Brain (organoid and tissue), 16 donors: ENCODE measurements at places on chromosomes 11 and 22.
A peak's percentile ranks its signal among the peaks of the same experiment; 100 is the strongest.

DNA sequence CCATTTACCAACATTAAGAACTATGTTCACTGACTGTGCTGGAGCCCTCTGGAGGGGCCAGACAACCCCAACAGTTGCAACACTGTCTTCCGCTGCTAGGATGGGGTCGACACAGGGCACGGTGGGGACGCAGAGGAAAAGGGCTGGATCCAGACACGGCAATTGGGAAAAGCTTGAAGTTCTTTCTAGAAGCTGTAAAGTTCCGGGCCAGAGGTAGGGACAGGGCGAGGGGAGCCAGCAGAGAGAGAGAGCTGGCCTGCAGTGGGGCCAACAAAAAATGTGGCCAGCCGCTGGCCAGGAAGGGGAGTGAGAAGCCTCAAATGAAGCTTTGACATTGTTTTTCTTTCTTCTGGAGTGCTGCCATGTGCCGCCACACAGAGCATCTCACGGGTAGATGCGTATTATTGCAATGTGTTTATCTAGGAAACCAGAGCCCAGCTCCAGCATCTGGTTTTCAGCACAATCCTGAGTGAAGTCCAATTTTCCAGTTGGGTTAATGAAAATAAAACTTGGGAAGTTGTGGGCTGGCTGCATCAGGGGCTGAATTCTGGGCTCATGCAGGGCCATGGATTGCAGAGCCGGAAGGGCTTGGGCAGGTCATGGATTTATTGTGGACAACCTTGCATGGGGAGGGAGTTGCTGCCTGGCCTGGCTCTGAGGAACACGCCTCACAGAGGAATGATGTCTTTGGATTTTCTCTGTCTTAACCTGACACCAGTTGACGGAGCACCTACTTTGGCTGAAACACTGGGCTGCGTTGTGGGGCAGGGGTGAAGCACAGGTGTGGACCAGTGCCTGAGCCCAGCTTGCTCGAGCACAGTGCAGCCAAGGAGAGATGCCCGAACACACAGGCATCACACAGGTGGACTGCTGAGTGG is 67.6 kb upstream of the AMPD3 start:
- no peak for DNase-seq

GRCh38 chr22:50532824-50533796 is 3.3 kb upstream of the TYMP start:
- DNase-seq: no peak

GRCh38 chr11:61489833-61490721 is 18.5 kb upstream of the LRRC10B start:
- DNase-seq: no peak

DNA sequence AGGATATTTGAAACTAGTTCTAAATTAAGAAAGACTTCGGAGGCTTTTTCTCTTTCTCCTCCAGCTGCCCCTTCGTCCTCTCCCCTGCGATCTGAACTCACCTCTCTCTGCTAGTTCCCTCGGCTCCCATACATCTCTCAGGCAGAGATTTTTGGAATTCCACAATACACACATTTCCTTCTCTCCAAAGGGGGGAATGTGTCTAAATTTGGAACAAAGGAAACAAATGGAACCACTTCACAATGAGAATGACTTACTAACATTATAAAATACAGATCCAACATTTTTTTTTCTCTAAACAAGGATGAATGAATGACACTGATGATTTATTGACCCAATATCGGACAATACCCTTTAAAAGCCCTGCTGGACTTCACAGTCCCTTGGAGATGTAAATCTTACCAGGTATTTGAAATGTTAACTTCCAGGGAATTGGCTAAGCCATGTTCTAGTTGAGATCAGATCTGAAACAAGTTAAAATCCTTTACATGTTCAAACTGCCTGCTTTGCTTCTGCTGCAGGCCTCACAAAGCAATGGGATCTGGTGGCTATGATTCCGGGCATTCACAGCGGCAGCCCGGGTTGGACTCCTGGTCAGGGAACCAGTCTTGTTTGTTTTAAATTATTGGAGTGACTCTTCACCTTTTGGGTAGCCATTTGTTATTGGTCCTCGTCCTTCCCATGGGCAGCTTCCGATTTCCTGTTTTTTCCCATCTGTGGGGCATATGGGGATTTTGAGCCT is 20.5 kb upstream of the GSTP1 start:
- no peak for DNase-seq

DNA sequence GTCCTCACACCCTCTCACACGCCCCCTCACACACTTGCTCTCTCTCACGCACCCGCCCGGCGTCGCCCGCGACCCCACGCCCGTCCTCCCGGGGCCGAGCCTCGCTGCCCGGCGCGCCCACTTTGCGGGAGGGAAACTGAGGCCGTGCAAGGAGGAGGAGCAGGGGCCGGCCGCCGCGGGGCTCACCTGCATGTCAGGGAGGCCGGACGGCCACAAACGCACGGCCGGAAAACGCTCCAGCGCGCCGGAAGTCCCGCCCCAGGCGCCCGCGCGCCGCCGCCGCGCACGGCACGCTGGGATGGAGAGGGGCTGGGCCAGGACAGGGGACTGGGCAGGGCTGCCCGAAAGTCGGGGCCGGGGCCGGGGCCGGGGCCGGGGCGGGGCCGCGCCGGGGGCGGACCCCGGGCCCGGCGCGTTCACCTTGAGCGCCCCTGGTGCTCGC is at the start of gene CHID1:
TSS of gene CHID1 (minus strand) at position 222 of the 442 bp plus-strand sequence. CDS start 5,994 bp downstream, outside the sequence.
- peak; percentile 88 for DNase-seq

DNA sequence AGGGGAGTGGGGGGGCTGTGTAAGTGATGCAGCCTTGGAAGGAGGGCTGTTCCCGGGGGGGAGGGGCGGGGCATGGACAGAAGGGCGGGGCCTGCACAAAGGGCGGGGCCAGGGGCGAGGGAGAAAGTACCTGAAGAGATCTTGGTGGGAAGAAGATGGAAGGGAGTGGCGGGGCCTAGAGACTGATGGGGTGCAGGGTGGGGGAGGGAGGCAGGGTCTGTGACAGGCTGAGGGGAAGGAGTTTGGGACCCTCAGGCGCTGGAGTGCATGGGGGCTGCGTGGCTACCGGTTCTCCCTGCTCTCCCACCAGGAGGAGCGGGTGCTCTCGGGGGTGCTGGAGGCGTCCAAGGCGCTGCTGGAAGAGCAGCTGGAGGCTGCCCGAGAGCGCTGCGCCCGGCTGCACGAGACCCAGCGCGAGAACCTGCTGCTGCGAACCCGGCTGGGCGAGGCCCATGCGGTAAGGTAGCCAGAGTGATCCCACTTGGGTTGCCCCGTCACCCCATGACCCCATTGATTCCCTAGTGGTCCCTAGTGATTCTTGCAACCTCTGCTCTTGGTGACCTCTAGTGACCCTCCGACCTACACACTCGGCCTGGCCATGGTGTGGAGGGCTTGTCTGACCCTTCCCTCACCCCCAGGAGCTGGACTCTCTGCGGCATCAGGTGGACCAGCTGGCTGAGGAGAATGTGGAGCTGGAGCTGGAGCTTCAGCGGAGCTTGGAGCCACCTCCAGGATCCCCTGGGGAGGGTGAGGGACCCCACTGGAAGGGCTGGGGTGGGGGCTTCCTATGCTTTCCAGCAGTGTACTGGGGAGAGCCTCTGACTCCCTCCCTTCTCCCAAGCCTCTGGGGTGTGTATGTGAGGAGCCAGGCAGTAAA is 3.1 kb downstream of the CCDC88B start:
- DNase-seq: no peak

DNA sequence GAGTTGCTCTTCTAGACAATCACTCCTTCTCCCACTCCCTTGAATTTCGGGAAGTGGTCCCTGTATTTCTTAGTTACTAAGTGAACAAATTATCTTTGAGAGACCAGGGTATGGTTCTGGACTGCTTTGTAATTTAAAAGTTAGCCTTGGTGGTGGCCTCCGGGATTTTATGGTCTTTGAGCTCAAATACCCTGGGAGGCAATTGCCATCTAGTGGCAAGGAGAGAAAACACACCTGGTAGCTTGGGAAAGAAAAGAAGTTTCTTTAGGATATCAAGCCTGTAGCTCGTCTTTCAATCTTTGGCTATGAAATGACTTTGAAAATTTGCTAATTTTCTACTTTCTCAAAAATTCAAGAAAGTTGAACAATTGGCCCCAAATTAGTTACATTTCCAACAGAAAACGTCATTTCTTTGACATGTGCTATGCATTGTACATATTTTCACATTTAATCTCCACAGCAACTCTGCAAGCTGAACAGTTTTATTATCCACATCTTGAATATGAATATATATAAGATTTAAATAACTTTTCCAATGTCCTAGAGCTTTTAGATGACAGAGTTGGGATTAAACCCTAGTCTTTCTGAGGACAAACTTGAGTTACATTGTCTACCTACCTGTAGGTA is 39.1 kb downstream of the MMP27 start:
- DNase-seq: peak; percentile 7

DNA sequence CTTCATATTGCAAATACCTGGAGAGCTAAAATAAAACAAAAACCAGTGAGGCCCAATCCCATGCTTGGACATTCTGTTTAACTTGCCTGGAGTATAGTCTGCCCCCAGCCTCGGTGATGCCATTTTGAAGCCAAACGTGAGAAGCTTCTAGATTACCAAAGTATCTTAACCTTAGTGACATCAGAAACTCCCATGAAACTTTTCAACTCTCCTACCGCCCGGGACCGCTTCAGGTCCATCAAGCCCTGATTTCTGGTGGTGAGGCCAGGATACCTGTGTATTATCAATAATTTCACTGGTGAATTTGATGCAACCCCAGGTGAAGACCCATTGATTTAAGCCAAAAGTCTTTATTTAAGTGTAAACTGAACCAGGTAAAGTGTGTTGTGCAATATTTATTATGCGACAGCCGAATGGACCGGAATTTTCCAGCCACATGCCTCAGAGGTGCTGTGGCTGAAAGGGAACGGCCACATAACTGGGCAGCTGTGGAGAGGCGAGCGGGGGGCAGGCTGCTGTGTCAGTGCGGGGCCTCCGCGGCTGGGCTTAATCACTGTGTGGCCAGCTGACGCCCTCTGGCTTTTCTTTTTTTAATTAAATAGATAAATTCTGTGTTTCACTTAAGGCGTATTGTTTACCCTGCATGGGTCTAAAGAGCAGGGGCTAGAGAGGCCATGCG is 385.5 kb upstream of the B3GAT1 start:
- no peak for DNase-seq

DNA sequence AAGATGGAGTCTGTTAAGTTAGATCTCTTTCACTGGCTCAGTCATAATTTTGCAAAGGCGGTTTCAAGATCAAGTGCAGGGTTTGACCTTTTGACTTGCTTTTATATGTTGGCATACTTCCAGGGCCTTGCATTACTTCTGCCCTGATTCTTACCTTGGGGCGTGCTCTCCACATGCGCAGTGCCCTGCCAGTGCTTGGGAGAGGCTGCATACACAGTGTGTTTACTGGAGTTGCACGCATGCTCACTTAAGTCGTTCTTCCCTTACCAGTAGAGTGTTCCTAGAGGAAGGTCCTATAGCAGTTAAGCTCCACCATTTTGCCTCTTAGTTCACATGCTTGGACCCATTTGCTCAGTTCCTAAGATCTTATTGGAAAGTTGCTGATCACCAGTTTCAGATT is 21.0 kb upstream of the TMEM123 start:
- DNase-seq: no peak

DNA sequence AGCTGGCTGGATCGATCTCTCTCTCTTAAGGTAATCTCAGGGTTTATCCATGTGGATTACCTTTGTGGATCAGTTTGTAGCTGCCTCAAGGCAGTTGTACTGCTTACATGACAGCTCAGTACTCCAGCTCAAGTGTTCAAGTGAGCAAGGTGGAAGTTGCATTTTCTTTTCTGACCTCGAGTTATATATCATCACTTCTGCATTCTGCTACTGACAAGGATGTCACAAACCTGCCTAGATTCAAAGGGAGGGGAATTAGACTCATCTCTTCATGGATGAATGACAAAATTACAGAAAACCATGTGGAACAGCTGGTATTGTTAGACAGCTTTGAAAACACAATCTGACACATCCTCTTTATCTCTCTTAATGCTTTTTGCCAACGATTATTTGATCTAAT is 6.1 kb upstream of the TCN2 start:
- DNase-seq: peak; percentile 1

DNA sequence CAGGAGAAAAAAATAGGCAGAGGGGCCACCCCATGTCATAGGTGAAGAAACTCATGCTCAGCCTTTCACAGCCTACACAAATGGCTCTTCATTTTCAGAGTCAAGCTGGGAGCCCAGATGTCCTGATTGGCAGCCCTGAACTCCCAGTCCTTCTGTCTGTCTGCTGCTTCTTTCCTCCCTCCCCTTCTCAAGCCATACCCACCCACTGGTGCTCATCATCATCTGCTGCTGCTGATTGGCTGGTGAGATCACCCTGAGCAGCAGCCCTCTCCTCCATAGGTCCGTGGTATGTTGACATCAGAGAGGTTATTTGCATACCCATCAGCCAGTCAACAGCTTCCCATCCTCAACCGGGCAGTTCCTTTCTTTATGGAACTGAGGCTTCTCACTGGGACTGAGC is 46.1 kb upstream of the PRDM11 start:
- no peak for DNase-seq

- DNase-seq: peak; percentile 99
These were observed at the start of gene CFL1 for GRCh38 chr11:65857853-65858680. CFL1 (minus strand) TSS chr11:65858180; CDS start chr11:65858099, 81 bp downstream.

DNA sequence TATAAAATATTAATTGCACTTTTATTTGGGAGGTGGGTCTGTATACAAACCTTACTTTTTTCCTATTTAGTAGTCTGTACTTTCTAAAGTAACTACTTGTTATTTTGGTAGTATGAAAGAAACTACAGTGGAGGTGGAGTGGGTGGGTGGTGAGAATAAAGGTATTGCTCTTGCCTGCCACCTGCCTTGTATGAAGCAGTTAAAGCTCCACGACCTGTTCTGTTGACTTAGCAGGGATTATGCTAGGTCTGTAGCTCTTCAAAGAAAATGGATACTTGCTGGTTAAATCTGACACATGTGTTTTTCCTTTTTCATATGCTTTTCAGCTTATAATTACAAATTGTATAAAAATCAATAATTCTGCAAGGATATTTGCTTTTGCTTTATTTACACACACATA is 111.9 kb downstream of the EHF start:
- no peak for DNase-seq
